ENCODE measurements at places on chromosomes 7 and 10.
A peak's percentile ranks its signal among the peaks of the same experiment; 100 is the strongest.

- no peak for DNase-seq
These were observed 353.2 kb downstream of the HGF start for GRCh38 chr7:81416659-81417058.

DNA sequence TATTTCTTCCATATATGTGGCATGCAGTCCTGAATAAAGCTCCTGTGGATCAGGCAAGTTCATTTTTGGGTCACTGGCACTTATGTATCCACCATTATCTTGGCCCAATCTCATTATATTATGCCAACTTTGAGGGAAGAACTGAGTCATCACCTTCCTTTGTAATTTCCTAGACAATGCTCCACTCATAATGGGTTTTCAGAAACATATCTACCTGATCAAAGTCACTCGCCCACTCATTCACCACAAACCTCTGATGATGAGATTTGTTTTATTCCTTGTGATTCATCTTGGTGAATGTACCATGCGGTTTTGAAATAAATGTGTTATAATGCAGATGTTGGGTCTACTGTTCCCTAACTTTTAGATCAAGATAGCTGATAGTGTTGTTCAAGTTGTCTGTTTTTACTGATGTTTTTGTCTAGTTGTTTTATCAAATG is 525.8 kb downstream of the KIF20B start:
- DNase-seq = peak; percentile 13

DNA sequence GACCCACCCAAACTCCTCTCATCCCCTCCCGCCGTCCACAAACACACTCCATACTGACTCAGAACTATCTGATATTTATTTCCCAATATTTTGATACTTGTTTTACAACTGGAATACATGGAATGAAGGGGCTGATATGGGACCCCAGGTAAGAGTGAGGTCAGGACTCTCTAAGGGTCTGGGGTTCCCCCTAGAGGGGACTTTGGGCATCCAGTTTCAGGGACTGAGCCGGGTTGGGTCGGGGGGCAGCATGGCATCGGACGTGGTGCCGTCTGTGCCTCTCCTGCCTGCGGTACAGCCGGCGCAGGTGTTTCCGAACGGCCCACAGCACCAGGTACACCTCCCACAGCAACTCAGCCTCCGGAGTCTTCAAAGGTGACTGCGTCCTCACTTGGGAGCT is 7.5 kb downstream of the SPACDR start:
- no peak for DNase-seq

GRCh38 chr7:100827330-100828226 is at the start of gene EPHB4:
Gene EPHB4, minus strand, starts transcription at chr7:100827523. Its CDS starts 493 bp downstream, at chr7:100827030.
- DNase-seq = no peak

GRCh38 chr7:106729720-106730385 is 68.9 kb upstream of the CCDC71L start:
- no peak for DNase-seq

DNA sequence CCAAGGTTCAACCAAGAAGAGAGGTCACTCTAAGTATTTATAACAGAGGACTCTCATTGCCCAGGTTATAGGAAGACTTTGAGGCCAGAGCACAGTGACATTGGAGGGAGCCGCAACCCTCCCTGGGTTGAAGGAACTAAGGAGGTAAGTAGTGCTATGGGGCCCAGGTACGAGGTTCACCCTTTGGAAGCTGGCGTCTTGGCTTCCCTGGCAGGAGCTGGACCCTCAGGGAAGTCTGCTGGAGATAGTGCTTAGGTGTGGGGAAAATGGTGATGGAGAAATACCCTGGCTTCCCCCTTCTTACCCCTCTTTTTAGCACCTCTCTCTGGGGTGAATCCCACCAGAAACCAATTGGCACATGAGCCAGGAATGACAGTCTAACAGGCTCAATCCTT is 317.9 kb upstream of the ZNF32 start:
- DNase-seq = no peak

GRCh38 chr7:55044791-55045190 is 26.0 kb downstream of the EGFR start:
- DNase-seq = no peak

- no peak for DNase-seq
These were observed 1.1 kb downstream of the TET1 start for GRCh38 chr10:68560943-68561864.

GRCh38 chr10:74029943-74030342 is 32.0 kb downstream of the VCL start:
- DNase-seq = no peak

All from epithelial cell of proximal tubule (primary cell).